M059J (cell line): ENCODE measurements at places on chromosomes 4 and X. TPM values are rescaled to one million over a fixed set of nuclear protein-coding genes. Genes with fewer than 3 reads are reported as not detected.

- peak; percentile 38 for DNase-seq
Observed at GRCh38 chrX:103730796-103731493, 20.2 kb downstream of the TMEM31 start.

- DNase-seq = no peak
Observed at GRCh38 chr4:26458157-26458561, 32.1 kb downstream of the CCKAR start.

DNA sequence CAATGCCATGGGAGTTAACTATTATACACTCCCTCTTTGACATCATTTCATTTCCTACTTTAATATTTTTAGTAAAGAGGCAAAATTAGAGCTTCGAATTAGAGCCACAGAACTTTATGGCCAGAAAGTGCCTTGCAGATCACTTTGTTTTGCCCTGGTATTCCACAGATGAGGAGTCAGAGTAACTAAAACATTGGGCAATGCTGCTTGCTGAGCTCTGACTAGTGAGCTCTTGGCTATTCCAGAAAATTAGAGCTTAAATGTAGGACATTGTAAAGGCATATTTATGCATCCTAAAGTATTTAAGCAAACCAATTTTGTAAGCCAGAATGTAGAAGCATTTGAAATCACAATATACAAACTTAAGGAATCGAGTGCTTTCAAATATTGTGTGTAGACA is 6.3 kb upstream of the ZNF827 start:
- DNase-seq = no peak

DNA sequence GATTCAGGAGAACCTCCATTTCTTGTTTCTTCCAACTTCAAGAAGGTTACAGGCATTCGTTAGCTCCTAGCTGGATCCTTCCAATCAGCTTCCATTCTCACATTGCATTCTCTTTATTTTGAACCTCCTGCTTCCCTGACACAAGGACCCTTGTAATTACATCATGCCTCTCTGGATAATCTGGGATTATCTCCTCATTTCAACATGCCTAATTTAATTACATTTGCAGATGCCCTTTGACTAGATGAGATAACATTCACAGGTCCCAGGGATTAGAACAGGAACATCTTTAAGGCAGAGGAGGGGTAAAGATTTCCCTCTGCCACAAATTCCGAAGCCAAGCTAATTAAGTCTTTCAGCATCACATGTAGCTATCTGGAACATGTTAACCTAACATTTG is 753.8 kb upstream of the PCDH7 start:
- no peak for DNase-seq

GRCh38 chrX:11103006-11103405 is 8.1 kb upstream of the HCCS start:
- no peak for DNase-seq

DNA sequence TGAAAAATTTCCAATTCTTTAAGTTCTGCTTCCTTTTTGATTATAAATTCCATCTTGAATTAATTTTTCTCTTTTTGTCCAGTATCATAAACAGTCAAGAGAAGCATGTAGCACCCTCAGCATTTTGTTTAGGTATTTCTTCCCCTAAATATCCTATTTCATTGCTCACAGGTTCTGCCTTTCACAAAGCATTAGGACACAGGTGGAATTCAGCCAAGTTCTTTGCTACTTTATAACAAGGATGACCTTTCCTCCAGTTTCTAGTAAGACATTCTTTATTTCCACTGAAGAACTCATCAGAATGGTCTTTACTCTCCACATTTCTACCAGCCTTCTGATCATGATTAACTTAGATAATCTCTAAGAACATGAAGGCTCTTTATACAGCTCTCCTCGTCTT is 7.4 kb downstream of the SLC9B1 start:
- peak; percentile 54 for DNase-seq

DNA sequence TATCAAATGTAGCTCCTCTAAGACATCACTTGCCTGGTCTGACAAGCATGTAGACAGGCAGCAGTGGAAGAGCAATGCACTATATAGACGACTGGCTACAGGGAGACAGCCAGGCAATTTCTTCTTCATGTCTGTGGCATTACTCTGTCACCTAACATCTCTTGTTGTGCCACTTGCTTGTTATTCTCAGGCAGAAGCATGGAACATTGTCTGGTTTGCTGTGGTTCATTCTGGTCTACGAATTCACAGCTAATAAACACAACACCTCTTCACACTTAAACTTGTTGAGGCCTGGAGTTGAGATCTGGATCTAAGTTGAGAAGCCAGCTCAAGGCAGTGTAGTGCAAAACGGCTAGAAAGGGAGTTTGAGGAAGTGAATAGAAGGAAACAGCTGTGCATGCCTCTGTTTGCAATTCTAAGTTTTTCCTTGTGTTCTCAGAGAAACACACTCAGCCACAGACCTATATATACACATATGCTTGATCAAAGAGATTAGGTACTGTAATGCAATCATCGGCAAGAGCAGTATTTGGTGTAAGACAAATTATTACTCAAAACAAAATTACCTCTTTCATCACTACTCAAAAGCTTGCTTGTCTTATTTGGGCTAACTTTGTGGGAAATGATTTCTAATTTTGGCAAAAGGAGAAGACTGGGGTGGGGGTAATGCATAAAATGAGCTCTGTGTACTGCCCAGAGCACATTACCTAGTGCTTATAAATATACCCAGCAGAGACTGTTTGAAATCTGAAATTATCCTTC is 243.8 kb downstream of the PPP3CA start:
- no peak for DNase-seq

GRCh38 chr4:153156721-153157120 is 47.5 kb upstream of the TRIM2 start:
- DNase-seq = no peak

DNA sequence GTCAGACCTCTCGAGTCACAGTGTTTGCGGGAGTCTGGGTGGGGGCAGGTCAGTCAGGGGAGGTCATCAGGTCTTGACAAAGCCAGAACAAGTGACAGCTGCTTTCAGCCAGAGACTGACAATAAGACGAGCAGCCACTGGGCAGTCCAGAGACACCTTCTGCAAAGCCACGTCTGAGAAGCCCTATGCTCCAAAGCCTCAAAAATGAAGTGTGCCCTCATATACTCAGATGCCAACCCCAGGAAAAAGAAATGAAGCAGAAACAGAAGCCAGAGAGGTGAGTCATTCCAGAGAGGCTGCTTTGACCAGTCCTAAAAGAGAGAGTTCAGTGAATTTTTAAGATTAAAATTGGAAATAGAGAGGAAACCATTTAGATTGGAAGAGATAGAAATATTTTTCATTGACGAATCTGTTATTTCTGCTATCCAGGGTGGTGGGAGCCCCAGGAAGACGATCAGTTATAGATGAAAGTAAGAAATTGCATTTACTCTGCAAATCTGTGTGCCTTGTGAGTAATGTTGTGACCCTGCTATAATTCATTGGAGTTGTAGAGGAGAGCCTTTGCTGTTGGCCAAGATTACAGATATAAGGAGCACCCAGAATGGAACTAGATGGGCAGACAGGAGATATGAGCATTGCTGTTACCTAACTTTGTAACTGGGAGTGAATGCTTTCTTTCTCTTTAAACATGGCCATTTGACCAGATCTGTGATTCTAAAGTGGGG is 77.9 kb downstream of the LRRC66 start:
- DNase-seq = peak; percentile 72

GRCh38 chr4:164926301-164926700 is 49.3 kb downstream of the APELA start:
- DNase-seq = peak; percentile 94

GRCh38 chrX:115539841-115540240 is 21.1 kb upstream of the PLS3 start:
- DNase-seq = no peak

GRCh38 chr4:43754566-43754965 is 694.0 kb downstream of the KCTD8 start:
- no peak for DNase-seq

GRCh38 chr4:26858035-26858918 is 2.4 kb upstream of the STIM2 start:
- DNase-seq = peak; percentile 20

GRCh38 chrX:78643874-78644273 is 15.3 kb downstream of the RTL3 start:
- DNase-seq = no peak

- no peak for DNase-seq
Observed at GRCh38 chrX:141947350-141947749, 43.7 kb downstream of the MAGEC1 start.

GRCh38 chrX:12366440-12366839 is 228.2 kb downstream of the FRMPD4 start:
- no peak for DNase-seq

DNA sequence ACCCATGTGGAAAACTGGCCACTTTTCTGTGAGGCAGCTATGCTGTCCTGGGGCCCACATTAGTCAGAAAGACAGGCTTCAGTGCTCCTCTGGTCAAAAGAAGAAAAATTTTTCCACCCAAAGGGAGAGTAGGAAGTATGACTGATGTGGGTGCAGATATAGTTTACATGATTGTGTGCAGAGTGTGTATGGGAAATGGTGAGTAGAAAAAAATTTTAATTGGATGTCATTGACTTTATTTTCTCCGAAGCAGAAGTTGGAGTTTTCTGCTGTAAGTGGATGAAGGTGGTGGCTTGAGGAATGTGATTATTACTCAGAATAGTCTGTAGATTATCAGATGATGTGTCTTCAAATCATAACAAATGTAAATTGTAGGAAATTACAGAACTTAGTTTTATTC is 241.5 kb upstream of the IGFBP7 start:
- DNase-seq = peak; percentile 28

DNA sequence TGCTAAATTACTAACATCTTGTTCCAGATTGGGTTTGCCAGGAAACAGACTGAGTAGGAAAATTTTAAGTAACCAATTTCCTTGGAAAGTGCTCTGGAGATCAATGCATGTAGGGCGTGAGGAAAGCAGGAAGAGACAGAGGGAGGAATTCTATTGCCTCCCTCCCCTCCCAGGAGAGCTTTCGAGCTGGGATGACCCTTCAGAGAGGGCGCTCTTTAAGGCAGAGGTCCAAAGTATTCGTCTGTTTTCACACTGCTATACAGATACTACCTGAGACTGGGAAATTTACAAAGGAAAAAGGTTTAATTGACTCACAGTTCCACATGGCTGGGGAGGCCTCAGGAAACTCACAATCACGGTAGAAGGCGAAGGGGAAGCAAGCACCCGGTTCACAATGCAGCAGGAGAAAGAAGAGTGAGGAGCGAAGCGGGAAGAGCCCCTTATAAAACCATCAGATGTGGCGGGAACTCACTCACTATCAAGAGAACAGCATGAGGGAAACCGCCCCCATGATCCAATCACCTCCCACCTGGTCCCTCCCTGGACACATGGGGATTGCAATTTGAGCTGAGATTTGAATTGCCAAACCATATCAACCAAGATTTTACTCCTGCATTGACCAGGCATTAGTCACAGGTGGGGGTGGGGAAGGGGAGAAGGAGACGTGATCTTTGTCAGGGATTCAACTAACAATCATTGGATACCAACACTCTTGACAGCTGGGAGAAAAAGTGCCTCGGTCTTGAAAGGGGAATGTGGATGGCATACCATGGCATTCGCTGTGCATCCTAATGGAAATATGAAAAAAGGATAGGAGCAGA is 63.8 kb downstream of the SLITRK2 start:
- no peak for DNase-seq

GRCh38 chr4:141763374-141763773 is 127.0 kb downstream of the IL15 start:
- no peak for DNase-seq

- DNase-seq = peak; percentile 19
Observed at GRCh38 chrX:134373736-134374135, 86.2 kb upstream of the HPRT1 start.

DNA sequence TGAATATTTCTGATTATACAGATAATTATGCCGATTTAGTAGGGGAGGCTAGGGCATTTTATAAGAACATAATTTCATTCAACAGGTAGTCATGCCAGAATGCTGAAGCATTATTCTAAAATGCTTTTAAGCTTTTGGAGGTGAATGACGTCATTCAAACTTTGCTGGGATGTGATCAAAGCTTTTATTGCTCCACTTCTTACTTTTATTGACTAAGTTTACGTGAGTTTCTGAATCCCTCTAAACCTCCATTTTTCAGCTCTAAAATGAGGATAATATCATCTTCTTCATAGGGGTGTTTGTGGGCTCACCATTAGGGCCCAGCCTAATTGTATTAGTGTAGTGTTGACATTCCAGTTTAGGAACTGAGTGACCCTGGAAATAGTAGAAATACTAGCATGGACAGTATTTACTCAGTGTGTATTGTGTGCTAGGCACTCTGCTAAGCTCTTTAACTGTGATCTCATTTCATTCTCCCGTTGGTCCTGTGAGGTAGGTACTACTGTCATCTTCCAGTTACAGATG is 3.0 kb downstream of the WWC2 start:
- DNase-seq = no peak

- DNase-seq = peak; percentile 53
Observed at GRCh38 chrX:46831765-46832327, 5.0 kb upstream of the RP2 start.

- DNase-seq = no peak
Observed at GRCh38 chr4:171130256-171130801, 682.9 kb upstream of the GALNTL6 start.

- DNase-seq = peak; percentile 22
Observed at GRCh38 chr4:81472281-81473182, 825 bp upstream of the RASGEF1B start.

CYBB gene
- 0.07 TPM in 1 of 2 replicates, not detected in the other for total RNA-seq

PCSK1N gene
- total RNA-seq = 4.1 and 9.0 TPM in 2 replicates

SAGE1 gene
- total RNA-seq = not detected in 2 replicates

XK gene
- 1.3 and 1.6 TPM in 2 replicates for total RNA-seq

TMEM31 gene
- total RNA-seq = not detected in 2 replicates

C4orf51 gene
- total RNA-seq = not detected in 2 replicates

EIF2S3 gene
- total RNA-seq = 208 and 274 TPM in 2 replicates

CDS1 gene
- total RNA-seq = 4.7 and 8.0 TPM in 2 replicates

EXOC1L gene
- total RNA-seq = not detected in 2 replicates

C4orf17 gene
- total RNA-seq = not detected in 2 replicates

CNGA2 gene
- total RNA-seq = not detected in 2 replicates

EMCN gene
- total RNA-seq = 0.05 TPM in 1 of 2 replicates, not detected in the other

PDE5A gene
- total RNA-seq = 42.0 and 51.5 TPM in 2 replicates
